ENCODE measurements at places on chromosomes 12 and 14. TPM values are rescaled to one million over a fixed set of nuclear protein-coding genes. Genes with fewer than 3 reads are reported as not detected.

SAMD15 gene
- 3.1 TPM for total RNA-seq

IL26 gene
- not detected for total RNA-seq

KRT8 gene
- 13.4 TPM for total RNA-seq

CCDC197 gene
- not detected for total RNA-seq

LMNTD1 gene
- total RNA-seq: 0.37 TPM

AP4S1 gene
- 4.0 TPM for total RNA-seq

MYH7 gene
- not detected for total RNA-seq

KRT81 gene
- total RNA-seq: 0.28 TPM

BHLHE41 gene
- 0.43 TPM for total RNA-seq

KCNK10 gene
- not detected for total RNA-seq

FSCB gene
- not detected for total RNA-seq

ISCA2 gene
- total RNA-seq: 10.1 TPM

CLEC4D gene
- total RNA-seq: not detected

CARMIL3 gene
- total RNA-seq: under 0.01 TPM

GLIPR1L1 gene
- not detected for total RNA-seq

ANKRD9 gene
- 17.8 TPM for total RNA-seq

PRB2 gene
- total RNA-seq: not detected

NABP2 gene
- total RNA-seq: 22.6 TPM

MYF5 gene
- total RNA-seq: not detected

Measured in smooth muscle cell of bladder (primary cell).